Activated effector memory CD4-positive, alpha-beta T cell treated with anti-CD3 and anti-CD28 coated beads, Interleukin-2, amount 50 U/mL, for 16 hours (primary cell): ENCODE measurements at places on chromosomes 16 and 17.

GRCh38 chr16:72142476-72142875 lies 29.5 kb downstream of the PMFBP1 start:
- no peak for DNase-seq

GRCh38 chr16:87420026-87421002 lies 28.2 kb downstream of the MAP1LC3B start:
- no peak for DNase-seq

DNA sequence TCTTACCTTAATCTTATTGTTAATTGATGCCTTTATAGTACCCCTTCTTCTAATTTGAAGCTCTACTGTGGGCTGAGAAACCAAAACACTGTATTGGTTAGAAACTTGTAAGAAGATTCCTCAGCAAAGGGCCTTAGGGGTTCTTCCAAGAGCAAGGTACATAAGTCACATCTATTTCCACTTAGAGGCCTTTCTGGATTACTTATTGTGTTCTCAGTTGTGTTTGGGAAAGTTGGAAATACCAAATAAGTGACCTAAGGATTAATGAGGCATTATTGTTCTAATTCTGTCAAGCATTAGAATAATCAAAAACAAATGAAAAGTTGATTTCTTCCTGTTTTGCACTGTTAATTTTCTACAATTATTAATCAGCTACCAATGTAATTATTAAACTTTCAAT lies 85.8 kb downstream of the SKAP1 start:
- no peak for DNase-seq

DNA sequence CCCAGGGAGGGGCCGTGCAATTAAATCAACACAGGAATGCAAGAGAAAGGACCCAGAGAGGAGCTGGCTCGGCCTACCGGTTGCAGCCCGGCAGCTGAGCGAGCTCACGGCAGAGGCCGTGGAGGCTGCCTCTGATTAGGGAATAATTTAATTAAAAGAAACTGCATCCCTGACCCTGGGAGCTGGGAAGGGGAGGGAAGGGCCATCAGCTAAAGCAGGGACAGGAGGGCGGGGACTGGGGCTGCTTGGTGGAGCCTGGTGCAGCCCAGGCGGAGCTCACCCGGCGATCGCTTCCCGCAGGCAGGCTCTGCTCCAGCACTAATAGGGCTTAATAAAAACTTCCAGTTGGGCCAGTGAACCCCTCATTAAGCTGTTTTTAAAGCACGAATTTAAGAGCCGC lies 43.4 kb downstream of the LMF1 start:
- no peak for DNase-seq

DNA sequence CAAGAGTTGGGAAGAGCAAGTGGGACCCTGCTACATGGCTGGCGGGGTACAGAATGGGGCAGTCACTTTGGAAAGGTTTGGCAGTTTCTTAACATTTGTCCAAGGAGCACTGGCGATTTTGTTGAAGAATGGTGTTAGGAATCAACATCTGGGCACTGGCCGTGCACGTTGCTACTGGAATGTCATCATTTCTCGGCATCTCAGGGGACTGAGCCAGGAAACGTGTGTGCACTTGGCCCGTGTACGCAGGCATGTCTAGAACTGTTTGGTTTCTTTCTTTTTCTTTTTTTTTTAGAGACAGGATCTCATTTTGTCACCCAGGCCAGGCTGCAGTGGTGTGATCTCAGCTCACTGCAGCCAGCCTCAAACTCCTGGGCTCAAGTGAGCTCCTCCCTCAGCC lies 17.3 kb upstream of the FOXK2 start:
- no peak for DNase-seq

DNA sequence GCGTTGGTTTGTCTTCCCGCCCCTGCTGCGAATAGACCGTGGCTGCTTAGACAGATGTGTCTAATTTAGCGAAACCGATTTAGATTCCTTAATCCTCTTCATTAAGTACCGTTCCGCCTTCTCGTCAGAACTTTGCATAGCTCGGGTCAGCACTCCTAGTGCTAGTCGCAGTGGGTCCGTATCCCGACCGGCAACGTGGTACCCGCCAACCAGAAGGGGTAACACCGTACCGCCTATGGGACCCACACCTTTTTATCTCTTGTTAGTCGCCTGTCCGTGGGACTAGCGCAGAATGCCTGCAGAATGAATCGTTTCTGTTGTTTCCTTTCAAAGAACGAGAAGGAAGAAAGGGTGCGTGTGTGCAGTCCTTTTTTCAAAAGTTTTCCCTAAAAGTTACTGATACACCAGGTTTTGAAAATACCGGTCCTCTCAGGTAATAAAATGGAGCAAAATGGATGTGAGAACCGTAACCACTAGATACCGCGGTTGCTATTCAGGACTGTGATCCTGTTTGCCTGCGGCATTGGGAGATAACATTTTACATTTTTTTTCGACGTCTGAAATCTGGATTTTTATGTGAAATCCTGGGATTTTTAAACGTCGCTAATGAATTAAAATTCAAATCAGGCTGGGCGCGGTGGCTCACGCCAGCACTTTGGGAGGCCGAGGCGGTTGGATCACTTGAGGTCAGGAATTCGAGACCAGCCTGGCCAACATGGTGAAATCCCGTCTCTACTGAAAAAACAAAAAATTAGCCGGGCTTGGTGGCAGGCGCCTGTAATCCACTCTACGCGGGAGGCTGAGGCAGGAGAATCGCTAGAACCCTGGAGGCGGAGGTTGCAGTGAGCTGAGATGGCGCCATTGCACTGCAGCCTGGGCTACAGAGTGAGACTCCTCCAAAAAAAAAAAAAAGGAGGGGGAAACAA lies 998 bp upstream of the SRSF1 start:
- DNase-seq, result no peak

- DNase-seq, result no peak
Measured at GRCh38 chr17:71922439-71922838, 198.4 kb upstream of the SOX9 start.

- no peak for DNase-seq
Measured at GRCh38 chr16:87921236-87921773, 15.0 kb downstream of the CA5A start.

DNA sequence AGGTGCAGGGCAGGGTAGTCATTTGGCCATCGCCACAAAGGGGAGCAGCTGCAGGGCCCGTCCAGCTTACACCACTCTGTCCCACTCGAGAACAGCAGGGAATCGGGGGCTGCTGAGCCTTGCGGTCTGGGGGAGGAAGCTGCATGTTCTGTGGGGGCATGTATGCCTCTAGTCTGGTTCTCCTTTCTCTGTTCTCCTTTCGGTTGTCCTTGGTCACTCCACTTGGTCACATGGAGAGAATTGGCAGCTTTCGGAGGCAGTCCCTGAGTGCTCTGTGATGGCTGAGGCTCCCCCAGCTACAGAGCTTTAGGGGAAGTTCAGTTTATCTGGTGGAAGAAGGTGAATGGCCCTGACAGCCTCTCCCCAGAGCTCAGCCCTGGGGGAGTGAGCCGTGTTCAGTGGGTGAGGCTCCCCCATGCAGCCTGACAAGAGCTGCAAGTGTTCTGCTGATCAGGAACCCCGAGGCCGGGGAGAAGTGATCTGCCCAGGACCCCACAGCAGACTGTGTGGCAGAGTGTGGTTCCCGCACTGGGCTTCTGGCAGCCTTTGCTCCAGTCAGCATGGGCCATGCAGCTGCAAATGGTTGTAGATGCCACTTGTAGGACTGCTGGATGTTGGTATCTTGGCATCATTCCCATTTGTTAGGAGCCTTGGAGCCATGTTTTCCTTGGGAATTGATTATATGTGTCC lies 22.3 kb upstream of the SMPD3 start:
- DNase-seq, result no peak

DNA sequence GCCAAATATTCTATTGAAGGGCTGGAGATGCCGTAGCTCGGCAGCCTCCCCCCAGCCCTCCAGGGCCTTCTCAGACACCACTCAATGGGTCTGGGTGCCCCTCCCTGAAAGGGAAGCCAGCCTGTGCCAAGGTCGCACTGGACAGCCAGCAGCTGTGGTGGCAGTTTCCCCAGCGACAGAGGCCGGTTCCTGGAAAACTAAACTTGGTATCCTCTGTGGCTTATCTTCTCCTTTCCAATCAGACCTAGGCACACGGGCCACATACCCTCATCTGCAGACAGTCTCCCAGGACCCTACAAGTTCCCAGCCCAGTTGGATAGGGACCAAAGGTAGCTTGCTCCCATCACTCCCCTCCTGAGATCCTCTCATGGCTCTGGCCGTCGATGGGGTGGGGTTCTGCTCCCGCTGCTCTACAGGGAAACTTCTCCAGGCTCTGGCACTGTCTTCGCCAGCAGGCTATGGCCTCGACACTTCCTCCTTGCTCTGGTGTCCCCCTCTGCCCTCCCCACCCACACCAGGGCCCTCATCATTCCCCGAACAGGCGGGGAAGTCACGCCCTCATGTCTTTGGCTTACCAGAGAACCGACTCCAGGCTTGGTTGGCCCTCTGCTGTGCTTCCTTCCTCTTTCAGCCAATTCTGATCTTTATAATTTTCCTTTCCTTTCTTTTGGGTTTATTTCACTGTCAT lies 18.3 kb upstream of the IL21R start:
- DNase-seq, result no peak

DNA sequence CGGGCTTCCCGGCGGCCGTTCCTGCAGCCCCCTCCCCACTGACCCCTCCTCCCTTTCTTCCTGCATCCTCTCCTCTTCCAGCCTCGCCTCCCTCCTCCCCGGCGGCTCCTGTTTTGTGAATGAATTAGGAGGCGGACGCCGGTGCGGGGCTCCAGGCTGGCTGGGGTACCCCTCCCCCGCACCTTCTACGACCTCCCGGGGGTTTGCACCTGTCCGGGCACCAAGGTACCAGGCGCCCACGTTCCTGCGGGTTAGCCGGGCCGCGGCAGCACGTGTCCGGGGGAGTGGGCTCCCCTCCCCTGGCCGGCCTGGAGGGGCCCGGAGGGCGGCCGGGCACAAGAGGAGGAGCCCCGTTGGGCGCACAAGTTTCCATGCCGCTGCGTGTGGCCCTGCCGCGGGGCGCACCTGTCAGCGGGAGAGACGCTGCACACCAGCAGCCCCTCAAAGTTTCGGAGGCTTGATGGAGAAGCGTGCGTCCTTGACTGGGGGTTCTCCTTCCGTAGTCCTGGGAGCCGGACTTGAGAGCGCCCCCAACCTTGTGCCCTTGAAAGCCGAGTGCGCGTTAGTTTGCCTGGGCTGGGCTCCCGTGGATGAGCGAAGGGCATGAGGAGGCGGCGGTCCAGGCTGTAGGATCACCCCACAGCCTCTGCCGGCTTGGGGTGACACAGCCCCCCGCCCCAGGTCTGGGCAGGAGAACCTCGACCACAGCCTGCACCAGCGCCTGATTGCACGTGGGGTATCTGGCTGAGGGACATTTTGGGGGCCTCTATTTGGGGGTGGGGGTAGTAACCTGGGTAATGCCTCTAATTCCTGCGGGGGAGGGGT lies 1.2 kb downstream of the HAS3 start:
- DNase-seq, result no peak

DNA sequence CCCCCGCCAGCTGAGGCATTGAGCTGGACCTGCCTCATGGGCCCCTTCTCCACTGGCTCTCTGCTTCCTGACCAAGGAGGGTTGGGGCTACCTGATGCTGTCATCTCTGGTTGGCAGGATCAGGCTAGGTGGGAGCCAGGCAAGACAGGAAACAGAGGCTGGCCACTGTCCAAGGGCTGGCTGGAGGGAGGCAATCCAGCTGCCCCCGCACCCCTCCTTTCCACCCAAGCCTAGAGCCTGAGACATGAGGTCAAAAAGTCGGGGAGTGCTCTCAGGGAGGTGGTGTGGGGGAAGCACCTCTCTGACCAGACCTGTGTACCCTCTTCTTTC lies 14.5 kb downstream of the NGFR start:
- DNase-seq, result no peak

DNA sequence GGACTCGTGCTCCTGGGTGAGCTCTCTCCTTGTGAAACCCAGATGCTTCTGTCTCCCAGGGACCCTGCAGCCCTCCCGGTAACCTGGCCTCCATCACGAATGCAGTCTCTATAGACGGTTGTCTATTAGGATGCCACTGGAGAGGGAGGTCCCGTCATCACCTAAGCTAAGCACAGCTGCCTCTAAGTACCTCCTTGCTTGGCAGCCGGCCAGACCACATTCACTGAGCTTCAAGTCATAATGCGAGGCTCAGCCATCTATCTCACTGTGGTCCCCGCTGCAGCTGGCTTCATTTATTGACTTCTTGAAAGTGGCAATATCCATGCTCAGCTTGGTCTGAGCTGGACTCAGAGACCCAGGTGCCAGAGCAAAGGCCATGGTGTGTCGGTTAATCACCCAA lies 74.5 kb upstream of the HSBP1 start:
- DNase-seq, result no peak

DNA sequence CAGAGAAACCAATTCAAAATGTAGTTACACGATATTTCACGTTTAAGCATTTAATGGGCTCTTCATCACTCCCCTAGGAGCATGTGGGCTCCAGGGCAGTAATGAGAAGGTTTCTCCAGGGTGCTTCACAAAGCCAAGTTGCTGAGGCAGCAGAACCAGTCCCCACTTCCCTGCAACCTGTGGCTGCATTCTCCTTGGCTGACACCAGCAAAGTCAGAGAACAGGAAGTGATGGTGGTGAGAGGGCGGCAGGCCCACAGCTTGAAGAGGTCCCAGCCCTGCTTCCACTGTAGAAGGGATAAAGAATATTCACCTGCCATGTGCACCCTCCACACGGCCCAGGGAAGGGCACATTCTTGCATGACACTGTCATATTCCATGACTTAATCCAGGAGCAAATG lies 133.2 kb downstream of the CBLN1 start:
- DNase-seq, result no peak

DNA sequence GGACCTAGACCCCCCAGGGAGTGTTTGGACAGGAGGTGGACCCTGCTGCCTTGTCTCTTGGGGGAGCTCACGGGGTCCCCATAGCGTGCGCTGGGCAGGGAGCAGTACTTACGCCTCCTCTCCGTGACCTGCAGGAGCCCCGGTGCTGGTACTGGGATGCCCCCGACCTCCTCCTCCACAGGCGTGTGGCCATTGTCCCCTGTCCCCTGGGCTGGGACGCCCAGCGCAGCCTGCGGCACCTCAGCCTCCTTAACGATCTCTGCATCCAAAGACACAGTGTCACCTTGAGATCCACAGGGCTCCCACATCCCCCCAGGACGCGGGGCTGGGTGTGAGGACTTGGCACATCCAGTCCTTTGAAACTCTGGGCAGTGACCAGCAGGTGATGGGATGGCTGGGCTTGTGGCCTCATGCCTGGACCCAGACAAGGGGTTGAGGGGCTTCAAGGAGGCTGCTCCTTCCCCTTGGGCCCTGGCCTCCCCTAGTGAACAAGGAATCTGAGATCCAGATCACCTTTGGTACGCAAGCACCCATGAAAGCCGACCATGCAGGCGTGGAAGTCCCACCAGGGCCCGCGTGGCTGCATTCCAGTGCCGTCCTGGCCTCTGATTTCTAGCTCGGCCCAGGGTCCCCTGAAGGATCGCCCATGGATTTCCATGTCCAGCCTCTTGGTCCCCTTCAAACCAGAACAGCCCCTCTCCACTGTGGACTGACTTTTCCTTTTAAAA lies 9.9 kb downstream of the DBNDD1 start:
- DNase-seq, result no peak

DNA sequence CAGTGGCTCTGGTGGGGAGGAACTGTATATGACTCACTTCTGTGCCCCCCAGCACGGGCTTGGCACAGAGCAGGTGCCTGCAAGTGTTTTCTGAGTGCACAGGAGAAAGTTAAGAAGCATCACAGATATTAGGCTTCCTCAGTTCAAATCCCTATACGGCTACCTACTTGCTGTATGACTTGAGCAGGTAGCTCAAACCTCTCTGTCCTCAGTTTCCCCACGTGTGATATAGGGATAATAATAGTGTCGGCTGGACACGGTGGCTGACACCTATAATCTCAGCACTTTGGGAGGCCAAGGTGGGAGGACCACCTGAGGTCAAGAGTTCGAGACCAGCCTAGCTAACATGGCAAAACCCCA lies 95.7 kb downstream of the C16orf78 start:
- peak; percentile 28 for DNase-seq

- DNase-seq, result no peak
Measured at GRCh38 chr17:31511195-31511578, 119.7 kb downstream of the RAB11FIP4 start.
